ENCODE measurements at places on chromosomes 6 and 20. TPM values are rescaled to one million over a fixed set of nuclear protein-coding genes. Genes with fewer than 3 reads are reported as not detected.

Gene DEFB124
- polyA plus RNA-seq = 1.2 TPM

Gene TGM3
- 0.62 TPM for polyA plus RNA-seq

Gene EMILIN3
- 9.9 TPM for polyA plus RNA-seq

Gene TRAPPC3L
- polyA plus RNA-seq = 0.60 TPM

Gene RNF8
- 30.5 TPM for polyA plus RNA-seq

- no peak for DNase-seq
Observed at GRCh38 chr6:26016245-26016962, 53.8 kb downstream of the TRIM38 start.

GRCh38 chr20:32035426-32035779 is 16.6 kb upstream of the HCK start:
- no peak for DNase-seq

DNA sequence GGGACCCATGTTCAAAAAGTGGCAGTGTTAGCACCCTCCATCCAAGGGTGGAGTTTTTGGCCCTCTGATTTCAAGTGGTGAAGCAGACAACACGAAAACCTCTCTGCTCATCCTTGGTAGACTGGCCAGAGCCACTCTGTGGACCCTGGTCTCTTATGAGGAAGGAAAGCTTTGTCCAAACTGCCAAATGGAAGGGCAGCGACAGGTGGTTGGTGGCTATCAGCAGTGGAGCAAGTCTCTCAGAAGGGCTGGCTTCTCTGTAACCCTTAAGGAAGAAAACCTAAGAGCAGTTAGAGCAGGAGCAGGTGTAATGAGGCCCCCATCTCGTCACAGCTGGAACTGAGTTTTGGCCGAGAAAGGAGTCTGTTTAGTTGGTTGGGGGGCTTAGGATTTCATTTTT is 155.8 kb downstream of the SLC16A10 start:
- DNase-seq = no peak

DNA sequence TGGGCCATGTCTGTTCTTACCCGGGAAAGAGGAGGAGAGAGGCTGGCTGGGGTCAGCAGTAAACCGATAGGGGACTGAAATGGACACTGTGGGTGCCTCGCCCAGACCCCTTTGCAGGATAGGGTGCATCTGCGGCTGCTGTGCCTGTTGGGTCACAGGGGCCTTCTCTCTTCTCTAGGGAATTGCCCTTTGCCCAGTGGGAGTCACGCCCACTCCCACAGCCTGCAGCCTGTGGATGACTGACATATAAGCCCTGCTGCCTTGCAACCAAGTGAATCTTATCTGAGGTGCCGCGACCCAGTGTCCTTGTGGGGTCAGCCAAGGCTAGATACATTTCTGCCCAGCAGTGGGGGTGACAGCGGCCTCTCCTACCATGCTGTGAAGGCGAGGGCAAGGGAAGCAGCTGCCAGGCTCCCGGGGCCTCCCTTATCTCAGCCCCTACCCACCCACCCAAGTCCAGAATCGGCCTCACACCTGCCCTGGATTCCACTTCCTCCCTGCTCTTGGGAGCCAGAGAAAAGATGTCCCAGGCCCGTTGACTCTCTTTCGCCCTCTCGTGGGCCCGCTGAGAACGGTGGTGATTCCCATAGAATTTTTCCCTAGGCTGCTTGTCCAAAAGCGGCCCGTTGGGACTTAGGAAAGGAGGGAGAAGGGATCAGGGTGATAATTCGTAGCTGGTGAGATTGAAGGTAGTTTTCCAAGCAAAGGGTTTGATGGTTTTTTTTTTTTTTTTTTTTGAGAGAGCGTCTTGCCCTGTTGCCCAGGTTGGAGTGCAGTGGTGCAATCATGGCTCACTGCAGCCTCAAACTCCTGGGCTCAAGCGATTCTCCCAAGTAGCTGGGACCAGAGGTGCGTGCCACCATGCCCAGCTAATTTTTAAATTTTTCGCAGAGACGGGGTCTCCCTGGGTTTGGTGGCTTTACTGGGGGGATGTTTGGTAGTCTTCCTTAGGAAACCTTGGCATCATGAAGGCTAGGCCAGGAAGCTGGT is 76.4 kb upstream of the RNF24 start:
- DNase-seq = no peak

GRCh38 chr6:118965371-118965770 is 30.4 kb upstream of the MCM9 start:
- no peak for DNase-seq

DNA sequence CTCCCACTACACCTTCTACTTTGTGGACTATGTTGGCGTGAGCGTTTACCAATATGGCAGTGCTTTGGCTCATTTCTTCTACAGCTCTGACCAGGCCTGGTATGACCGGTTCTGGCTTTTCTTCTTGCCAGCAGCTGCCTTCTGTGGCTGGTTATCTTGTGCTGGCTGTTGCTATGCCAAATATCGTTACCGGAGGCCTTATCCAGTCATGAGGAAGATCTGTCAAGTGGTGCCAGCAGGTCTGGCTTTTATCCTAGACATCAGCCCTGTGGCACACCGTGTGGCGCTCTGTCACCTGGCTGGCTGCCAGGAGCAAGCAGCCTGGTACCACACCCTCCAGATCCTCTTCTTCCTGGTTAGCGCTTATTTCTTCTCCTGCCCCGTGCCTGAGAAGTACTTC is 16.5 kb upstream of the EFHC1 start:
- no peak for DNase-seq

GRCh38 chr20:60697252-60697651 is 554.8 kb upstream of the CDH4 start:
- no peak for DNase-seq

DNA sequence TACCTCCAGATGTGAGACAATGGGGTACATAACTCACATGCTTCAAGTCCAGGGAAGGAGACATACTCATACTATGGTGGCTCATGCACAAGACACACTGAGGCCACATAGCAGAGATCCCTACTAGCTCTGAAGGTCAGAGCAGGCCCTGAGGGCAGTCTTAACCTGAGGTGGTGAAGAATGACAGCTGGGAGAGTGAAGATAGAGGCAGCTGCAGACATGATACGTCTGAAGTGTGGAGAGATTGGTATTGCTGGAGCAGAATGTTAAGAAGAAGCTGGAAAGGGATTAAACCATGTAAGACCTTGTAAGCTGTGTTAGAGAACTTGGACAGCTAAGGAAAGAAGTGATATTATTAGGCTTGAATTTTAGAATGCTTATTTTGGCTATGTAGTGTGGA is 32.9 kb downstream of the PGM3 start:
- no peak for DNase-seq

GRCh38 chr20:21387528-21387927 is 9.8 kb downstream of the NKX2-4 start:
- no peak for DNase-seq

All from left renal pelvis (tissue), 4 donors.